ENCODE measurements at places on chromosomes 2 and 18. TPM values are rescaled to one million over a fixed set of nuclear protein-coding genes. Genes with fewer than 3 reads are reported as not detected.
A peak's percentile ranks its signal among the peaks of the same experiment; 100 is the strongest.

GRCh38 chr2:205733648-205734047, 51.3 kb downstream of the NRP2 start:
- ATAC-seq, result peak; percentile 49

DNA sequence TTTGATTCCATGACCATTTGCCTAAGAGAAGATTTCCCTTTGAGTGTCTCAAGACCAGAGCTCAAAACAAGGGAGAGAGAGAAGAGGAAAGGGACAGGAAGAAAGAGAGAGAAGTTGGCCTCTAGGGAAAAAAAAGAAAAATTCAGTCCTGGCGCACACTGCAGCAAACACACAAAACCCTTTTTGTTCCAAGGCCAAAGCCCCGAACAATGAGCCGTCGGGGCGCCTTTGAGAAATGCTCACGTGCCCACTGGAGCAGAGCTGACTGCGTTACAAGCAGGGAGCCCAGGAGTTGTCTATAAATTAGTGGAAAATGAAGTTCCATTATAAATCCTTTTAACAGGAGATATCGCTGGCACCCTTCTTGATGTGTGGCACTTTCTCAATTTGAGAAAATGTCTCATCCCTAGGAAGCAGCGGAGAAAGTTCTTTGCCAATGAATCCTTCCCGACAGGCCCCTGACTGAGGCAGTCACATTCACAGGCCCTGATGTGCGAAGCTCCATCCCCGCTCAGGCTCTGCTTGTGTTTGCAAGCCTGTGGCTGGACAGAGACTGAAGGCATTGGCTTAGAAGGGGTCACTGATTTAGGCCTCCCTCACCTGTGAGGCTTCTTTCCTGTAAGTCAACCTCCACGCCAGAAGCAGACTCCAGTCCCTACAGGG, 32.1 kb upstream of the NCKAP5 start:
- no peak for ATAC-seq

- no peak for ATAC-seq
Observed at GRCh38 chr2:209391776-209392401, 32.0 kb upstream of the MAP2 start.

GRCh38 chr2:120464448-120464931, 118.6 kb downstream of the INHBB start:
- no peak for ATAC-seq

GRCh38 chr2:11711751-11712150, 34.7 kb upstream of the LPIN1 start:
- no peak for ATAC-seq

Gene INHBB
- total RNA-seq, result 2.7 TPM

Gene IL18RAP
- 5.0 TPM for total RNA-seq
